Forelimb muscle (tissue), 1 donor: ENCODE measurements at places on chromosomes 2 and 18.

- DNase-seq = no peak
These were observed 5.9 kb upstream of the GULP1 start for GRCh38 chr2:188285774-188286173.

DNA sequence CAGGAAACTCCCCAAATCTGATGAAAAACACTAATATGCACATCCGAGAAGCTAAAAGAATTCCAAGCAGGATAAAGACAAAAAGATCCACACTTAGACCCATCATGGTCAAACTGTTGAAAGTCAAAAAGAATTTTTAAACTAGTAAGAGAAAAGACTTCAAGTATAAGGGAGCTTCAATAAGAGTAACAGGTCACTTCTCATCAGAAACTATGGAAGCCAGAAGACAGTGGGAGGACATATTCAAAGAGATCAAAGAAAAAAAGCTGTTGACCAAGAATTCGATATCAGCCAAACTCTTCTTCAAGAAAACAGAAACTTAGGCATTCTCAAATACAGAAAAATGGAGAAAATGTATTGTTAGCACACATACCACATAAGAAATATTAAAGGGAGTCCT is 50.4 kb downstream of the ZC3H8 start:
- no peak for DNase-seq

DNA sequence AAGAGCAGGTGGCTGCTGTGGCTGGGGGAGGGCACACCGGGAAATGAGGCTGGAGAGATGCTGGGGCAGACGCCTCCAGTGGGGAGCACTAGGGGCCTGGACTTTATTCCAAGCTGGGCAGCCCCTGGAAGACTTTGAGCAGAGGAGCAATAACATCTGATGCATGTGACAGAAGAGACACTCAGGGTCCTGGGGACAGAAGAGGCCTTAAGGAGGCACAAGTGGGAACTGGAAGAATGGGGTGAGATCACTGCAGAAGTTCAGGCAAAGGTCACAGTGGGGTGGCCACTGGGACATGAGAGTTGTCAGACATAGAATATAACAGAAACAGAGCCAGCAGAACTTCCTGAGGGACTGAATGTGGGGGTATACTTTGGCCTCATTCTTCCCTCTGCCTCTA is 24.0 kb downstream of the TGFA start:
- no peak for DNase-seq

DNA sequence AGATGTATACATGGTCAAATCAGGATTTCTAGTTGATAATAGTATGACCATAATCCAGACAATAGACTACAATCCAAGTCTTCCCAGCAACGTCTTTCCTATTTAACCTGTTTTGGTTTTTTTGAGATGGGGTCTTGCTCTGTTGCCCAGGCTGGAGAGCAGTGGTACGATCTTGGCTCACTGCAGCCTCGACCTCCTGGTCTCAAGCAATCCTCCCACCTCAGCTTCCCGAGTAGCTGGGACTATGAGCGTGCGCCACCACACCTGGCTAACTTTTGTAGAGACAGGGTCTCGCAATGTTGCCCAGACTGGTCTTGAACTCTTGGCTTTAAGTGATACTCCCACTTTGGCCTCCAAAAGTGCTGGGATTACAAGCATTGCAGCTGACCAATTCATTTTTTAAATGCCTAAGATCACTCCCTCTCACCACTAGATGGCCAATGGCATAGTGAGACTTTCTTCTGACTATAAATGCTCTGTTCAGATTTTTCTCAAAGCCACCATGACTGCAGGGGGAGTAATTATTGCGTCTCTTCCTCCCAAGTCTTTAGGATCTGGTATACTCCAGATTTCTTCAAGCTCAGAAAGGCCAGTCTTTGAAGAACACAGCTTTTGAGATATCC is 47.6 kb downstream of the HNRNPLL start:
- no peak for DNase-seq

DNA sequence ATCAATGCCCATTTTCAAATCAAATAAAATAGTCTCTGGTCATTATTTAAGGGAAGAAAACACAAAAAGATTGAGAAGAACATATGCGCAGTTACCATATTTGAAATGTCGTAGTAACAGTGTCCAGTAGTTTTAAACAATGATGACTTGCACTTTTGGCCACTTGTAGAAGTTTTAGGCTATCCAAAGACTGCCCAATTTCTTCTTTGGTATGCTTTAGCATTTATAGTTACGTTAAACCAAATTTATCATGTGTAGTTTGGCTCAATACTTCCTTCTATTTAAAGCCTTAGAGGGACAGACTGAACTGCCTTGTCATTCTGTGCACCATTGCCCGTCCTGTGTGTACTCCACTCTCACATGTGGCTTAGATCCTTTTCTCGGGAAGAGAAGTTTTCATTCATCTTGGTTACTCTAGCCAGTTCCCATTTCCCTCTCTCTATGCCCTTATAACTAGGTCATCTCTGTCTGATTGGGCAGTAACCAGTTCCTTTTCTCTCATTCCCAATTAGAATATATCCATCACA is 84.8 kb upstream of the TTN start:
- no peak for DNase-seq

GRCh38 chr18:3605954-3606443 is 156.0 kb downstream of the TGIF1 start:
- no peak for DNase-seq

GRCh38 chr2:38097988-38098385 is 22.0 kb upstream of the CYP1B1 start:
- DNase-seq = no peak

DNA sequence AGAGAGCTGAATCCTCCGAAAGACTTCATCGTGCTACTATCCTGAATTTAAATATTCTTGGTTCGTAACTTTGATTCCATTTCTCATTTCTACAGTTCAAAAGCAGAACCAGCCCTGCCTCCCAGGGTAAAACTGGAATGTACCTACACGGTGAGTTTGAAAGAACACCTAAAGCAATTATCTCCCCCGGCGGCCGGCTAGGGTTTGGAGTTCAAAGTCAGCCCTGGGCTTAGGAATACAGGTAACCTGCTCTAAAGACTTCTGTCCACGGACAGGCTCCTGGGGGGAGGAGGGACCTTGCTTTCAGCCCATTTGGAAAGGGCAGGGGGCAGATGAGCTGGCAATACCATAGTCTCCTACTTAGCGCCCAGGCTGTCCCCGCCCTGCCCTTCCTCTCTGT is 32.3 kb downstream of the CYP27C1 start:
- DNase-seq = no peak

DNA sequence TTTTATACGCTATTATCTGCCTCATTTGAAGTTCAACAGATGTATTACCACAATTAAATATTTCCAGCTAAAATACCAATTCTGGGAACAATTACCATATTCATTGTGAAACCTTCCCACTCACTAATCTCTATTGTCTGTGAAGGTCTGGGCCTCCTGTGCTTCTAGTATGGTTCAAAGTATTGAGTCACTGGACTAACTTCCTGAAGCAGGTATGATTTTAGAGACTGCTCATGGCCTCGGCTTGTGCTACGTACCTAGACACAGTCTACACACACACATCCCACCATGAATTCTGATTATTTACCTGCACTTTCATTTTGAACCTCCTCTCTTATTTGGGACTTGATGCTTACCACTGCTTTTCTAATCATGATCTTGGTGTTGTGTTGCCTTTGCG is 180.7 kb upstream of the EPHA4 start:
- no peak for DNase-seq

DNA sequence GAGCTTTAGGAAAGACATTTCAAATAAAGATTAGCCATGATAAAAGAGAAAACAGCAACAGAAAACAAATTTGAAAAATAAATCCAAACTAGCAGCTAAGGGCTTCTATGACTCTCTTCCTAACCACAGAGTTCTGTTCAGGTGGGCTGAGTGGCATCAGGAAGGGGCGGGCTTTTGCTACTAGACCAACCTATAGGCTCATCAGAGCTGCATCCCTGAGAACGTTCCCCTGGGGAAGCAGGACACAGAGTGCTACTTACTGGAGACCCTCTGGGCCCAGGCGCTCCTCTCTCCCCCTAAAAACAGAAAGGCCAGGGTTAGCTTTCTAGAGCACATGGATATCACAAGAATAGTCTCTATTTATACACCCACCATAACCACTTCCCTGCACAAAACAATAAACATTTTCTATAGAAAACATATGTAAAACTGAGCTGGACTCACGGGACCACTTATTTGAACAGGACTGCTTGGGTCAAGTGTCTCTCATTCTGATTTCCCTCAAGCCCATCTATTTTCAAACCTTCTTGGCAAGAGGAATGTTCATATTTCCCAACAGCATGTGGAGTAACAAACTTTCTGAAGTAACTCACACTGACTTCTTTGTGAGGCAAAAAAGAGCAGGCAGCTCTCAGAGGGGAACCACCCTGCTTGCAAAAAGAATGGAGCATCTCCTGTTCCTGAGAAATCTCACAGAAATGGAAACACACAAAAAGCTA is 78.9 kb upstream of the LMAN1 start:
- DNase-seq = no peak

- DNase-seq = no peak
These were observed 60.3 kb downstream of the INPP5D start for GRCh38 chr2:233120459-233120858.

GRCh38 chr18:79552140-79552631 is 127.4 kb upstream of the CTDP1 start:
- no peak for DNase-seq

GRCh38 chr2:64179582-64180321 is 35.5 kb upstream of the PELI1 start:
- DNase-seq = no peak

DNA sequence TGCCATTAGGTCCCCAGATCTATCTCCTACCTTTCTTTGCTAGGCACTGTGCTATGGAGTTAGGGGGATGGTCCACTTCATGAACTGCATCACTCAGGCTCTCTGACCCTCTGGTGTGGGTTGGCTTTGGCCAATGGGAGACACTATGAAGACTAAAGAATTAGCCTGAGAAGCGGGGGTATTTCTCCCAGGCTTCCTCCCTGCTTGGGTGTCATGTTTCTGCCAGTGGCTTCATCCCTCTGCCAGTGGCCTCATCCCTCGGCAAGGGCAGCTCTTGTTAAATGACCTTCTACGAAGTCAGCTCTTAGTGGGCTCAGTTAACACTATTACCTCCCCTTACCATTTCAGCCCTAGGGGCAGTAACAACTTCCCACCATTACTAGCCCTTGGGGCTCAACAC is 41.9 kb upstream of the EPB41L3 start:
- no peak for DNase-seq

GRCh38 chr2:88627856-88628570 is 749 bp upstream of the EIF2AK3 start:
- peak; percentile 56 for DNase-seq

- DNase-seq = no peak
These were observed 214.5 kb upstream of the SLC8A1 start for GRCh38 chr2:40666398-40666797.

DNA sequence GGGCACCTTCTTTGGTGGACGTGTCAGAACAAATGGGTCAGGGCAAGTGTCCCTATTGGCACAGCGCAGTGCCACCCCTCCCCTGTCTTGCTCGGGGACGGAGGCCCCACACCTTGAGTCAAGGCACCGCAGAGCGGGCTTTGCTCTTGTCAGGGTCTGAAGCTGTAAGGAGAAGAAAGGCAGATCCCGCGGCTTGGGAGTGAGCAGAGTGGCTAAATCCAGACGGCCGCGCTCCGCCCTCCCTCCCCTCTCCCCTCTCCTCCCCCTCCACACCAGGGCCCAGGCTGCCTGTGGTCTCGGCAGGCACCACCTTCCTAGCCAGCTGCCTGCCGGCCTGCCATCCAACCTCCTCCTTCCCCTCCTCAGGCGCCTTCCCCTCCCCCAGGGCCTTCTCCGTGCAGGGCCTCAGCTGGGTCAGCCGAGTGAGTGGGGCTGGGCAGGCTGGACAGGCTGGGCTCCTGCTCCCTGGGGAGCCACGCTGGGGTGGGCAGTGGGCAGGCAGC is 25.8 kb downstream of the SPEG start:
- DNase-seq = no peak

DNA sequence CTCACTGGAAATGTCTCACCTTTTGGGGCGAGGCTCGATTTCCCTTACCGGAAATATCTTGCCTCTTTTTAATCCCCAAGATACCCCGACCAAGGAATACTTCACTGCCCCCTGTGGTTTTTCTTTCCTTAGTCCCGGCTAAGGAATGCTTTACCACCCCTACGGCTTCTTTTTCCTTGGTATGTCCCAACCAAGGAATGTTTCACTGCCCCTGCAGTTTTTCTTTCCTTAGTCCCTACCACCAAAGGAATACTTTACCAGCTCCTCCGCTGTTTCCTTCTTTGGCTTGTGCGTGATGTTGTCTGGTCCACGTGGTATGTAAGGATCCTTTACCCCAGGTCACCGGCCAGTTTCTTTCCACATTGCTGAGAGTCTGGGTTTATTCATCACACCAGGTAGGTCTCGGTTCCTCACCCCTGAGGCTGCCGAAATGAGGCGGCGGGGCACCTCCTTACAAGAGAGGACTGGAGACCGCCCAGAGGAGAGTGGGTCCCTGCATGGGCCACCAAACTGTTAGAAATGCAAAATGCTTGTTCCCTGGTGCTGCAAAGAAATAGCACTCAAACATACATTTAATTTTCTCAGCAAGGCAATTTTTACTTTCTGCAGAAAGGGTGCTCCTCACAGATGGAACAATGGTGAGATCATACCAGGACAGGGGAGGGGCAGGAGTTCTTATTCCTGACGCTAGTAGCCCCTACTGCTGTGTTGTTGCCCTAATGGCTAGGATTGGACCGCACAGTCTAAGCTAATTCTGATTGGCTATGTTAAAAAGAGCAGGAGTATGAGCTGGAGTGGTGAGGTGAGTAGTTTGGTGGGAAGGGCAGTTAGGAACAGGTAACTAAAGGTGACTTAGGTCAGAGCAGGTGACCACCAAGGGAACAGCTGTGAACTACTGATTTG is 33.4 kb upstream of the CLASP1 start:
- DNase-seq = no peak

GRCh38 chr2:233259730-233260129 is 8.3 kb downstream of the ATG16L1 start:
- no peak for DNase-seq

DNA sequence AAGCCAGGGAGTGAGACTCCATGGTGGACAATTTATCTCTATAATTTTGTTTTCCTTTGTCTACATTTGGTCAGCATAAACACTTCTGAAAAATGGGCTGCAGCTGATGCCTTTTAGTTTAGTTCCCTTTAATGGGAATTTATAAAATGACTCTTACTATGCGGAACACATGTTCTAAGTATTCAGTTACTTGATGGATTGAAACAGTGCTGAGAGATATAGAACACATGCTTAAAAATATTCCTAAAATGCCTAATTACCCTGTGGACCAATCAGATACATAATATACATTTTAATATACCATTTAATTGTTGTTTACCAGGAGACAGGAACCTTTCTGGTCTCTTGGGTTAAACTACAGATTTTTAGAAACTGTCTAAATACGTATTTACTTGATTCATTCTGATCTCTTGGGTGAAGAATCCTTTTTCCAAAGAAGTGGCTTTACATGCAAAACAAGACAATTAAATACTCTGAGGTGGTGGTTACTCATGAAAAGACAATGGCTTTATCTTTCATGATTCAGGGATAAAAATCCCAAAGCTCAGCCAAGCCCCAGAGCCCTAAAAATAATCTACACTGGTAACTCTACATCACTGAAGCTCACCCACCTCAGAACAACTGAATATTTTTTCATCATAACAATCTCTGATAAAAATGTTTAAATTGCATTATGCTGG is 128.1 kb upstream of the SERTAD2 start:
- DNase-seq = no peak

GRCh38 chr2:33395655-33396249 is 80.7 kb upstream of the RASGRP3 start:
- DNase-seq = no peak
